T-helper 1 cell (primary cell): ENCODE measurements at places on chromosomes 7 and 10.

- DNase-seq: no peak
Measured at GRCh38 chr10:49749556-49750491, 12.3 kb downstream of the OGDHL start.

DNA sequence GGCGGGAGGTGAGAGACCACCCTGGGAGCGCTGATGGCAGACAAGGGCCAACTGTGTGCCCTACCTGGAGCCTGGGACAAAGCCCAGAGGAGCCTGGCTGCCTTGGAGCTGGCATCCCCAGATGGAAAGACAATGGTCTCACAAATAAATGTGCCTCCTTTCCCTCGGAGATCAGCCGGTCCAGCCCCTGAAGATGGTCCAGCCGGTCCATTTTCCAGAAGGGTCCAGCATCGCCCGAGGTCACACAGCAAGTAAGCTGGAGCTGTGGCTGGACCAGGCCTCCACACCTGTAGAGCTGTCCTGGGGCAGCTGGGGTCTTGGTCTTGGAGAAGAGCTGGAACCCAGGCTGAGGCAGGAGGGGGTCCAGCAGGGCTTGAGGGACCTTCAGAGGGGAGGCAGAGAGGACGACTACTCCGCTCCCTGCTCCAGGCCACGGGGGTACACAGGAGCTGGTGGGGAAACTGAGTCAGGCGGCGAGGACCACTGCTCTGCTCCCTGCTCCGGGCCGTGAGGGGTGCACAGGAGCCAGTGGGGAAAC lies 3.6 kb downstream of the ELFN1 start:
- no peak for DNase-seq

GRCh38 chr10:13253726-13254125 lies 19.6 kb upstream of the UCMA start:
- no peak for DNase-seq

DNA sequence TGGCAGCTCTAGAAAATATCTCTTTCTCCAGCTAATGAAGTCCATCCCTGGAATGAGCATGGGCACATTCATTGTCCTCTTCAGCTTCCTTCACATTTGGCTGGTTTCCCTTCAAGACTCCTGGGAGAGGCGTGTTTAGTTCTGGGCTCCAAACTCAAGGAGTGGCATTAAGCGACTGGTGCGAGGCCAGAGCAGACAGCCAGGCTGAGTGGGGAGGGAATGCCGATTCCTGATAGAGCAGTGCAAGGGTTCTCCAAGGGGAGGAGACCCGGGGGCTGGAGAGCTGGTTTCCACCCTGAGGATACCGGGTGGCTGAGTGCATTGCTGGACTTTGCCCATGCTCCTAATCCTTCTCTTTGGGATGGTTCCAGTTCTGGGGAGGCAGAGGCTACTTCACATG lies 372.1 kb downstream of the RPS24 start:
- no peak for DNase-seq

DNA sequence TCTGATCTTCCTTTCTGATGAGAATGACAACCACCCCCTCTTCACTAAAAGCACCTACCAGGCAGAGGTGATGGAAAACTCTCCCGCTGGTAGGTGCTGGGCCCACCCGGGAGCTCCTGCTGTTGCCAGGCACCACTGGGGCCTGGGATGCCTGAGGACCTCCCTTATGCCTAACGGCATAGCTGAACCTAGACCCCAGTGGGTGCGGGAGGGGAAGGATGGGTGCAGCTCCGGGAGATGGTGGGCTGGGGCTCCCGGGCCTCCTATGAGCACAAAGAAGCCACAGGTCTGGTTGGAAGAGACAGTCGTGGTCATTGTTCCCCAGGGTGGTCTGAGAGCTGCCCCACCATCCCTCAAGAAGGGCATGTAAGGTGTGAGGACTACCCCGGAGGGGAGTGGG lies 15.6 kb upstream of the VSIR start:
- DNase-seq: no peak

- no peak for DNase-seq
Measured at GRCh38 chr7:151248346-151249033, at the start of gene SMARCD3. SMARCD3 (minus strand) TSS chr7:151248694; CDS start chr7:151248562, 132 bp downstream.

DNA sequence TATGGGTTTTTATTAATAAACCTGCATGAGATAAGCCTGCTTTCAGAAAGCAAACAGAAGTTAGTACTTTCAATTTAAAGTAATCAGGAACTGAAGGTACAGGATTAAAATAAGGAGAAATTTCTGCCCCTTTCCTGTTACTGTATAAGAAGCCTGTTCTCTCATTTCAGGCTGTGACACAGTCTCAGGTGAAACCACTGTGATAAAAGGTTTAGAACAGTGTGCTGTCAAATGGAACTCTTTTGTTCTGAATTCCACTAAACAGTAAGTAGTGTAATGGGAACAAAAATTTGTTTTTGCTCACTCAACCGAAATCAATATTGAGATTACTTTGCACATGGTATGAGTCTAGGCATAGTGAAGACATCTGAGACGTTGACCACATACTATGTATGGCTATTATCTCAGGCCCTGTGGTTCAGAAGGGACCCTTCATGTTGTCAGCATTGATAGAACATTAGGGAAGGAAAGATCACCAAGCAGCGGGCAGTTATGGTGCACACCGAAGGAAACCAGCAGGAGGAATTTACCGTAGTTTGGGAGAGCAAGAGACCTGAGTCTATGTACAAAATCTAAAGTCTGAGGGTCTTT lies 14.9 kb downstream of the HEPACAM2 start:
- no peak for DNase-seq

GRCh38 chr7:353746-354325 lies 63.9 kb downstream of the FOXL3 start:
- DNase-seq: no peak

- no peak for DNase-seq
Measured at GRCh38 chr10:112353046-112353445, 20.9 kb upstream of the ACSL5 start.

- DNase-seq: no peak
Measured at GRCh38 chr7:121503730-121504129, 107.6 kb upstream of the FAM3C start.

GRCh38 chr10:86373251-86373650 lies 6.7 kb upstream of the GRID1 start:
- no peak for DNase-seq

GRCh38 chr7:129664029-129665012 lies 52.8 kb downstream of the NRF1 start:
- no peak for DNase-seq

GRCh38 chr10:97704341-97704740 lies 9.2 kb upstream of the MARVELD1 start:
- DNase-seq: no peak

DNA sequence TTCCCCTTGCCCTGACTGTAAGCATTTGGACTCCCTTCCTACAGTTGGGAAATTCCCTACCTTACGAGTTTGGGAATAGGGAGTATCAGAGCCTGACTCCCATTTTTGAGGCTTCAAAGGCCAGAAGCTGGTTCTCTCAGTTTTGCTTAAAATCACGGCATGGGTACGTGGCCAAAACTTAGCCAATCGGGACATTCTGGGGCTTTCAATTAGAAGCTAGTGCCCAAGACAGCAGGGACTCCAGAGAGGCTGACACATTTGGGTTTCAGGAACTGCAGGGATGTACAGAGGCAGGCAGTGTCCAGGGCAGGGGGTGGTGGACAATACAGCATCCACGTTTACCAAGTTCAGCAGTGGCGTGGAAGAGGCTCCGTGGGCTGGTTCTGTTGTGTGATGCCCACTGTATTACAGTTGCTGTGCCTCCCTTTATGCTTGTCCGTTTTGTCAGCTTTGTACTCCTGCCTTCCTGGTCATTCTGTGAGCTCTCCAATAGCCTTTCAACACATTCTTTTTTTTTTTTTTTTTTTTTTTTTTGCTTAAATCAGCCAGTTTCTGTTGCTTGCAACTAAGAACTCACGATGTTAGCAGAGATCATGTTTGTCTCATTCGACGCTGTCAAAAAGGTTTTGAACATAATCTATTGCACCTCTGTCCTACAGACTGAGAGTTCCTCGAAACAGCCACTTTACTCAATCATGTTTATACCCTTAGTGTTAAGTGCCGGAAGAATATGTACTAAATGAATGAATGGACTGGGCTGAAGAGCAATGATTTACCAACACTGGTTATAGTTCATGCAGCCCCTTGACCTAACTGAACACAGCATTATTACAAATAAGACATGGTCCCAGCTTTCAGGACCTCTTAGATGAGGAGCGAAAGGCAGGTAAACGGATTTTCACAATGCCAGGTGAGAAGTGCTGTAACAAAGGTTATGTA lies 1.1 kb downstream of the GGCT start:
- DNase-seq: no peak

DNA sequence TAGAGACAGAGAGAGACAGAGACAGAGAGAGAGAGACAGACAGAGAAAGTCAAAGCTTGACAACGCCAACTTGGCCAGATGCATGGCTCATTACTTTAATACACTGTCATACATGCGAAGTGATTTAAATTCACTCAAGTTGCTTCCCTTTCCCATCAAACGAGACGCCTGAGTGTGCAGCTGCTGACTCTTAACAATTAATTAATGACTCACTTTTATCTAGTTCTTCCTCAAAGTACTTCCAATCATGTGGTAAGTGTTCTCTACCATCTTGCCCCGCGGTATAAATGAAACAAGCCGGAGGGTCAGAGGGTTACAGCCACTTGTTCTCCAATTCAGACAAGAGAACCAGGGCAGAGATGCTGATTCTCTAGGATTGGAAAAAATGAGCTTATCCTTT lies 90.8 kb downstream of the SFMBT2 start:
- no peak for DNase-seq

DNA sequence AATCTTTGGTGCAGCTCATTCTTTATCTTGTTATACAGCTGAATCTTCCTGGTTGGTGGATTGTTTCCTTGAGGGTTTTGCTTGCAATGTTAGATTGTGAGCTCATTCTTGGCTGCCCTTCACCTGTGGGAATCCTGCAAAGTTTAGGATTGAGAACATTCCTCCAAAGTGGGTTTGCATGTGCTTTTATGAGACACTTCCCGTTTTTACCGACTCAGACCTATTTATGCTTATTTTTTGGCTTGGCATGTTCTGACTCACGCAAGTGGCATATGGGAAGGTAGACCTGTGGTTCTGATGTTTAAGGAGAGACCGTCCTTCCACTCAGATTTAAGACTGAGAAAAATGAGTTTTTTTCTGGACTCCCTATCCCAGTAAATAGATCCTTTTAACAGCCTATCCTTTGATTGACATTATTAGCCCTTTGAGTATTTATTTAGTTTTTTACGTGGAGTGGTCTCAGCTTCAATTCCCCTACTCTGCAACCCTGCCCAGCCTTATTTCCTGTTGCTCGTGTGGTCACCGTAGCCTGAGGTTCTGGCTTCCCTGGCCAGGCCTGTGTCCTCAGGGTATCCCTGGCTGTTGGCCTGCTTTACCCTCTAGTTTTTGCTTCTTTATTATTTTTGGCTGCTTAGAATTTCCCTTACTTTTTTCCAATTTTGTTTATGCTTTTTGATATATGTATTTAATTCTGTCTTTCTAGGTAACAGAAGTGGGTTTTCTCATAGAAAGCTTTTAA lies 13.4 kb upstream of the PRF1 start:
- no peak for DNase-seq

DNA sequence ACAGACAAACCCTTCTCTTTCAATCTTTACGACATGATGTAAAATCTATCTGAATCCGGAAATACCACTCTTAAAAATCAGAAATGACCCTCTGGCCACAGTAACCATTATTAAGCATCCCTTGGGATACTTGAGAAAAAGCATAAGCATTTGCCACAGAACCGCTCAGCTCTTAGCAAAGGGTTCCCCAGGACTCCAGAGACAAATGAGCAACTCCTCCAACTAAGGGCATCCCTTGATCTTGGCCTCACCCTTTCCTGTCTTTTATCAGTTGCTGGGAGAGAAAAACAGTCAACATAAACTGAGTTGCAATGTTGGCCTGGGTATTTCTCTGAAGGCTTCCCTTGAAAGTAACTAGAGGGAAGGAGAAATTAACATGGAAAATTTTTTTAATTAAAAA lies 3.5 kb downstream of the PDLIM1 start:
- DNase-seq: no peak

DNA sequence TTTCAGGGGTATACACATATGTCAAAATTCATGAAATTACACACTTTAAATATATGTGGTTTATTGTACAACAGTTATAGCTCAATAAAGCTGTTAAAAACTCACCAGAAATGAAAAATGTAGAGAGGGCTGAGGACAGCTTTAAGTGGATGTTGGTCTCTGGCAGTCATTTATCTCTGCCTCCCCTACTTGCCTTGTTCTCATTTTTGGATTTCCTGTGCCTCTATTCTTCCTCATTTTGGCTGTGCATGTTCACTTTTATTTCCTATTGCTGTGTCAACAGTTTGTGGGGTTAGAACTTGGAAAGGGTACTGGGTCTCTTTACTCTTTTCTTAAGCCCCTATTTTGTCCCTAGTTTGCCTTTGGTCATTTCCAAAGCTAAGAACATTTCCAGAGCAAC lies 18.6 kb upstream of the MEST start:
- DNase-seq: no peak

DNA sequence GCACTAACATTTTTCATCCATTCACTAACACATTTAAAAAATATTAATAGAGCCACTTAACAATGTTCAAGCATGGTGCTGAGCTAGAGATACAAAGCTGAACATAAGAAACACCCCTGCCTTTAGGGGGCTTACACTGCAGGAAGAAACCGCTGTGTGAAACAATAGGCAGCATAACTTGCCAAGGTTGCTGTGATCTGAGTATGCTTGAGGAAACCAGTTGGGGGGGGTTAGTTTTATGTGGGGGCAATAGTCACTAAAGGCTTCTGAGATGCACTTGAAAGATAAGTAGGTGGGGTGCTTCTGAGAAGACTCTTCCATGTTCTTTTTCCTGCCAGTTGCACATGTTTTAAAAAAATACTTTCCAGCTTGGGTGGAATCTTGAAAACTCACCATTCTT lies 2.8 kb downstream of the RBM17 start:
- no peak for DNase-seq

- peak; percentile 13 for DNase-seq
Measured at GRCh38 chr7:74452748-74453321, 871 bp upstream of the GTF2IRD1 start.

GRCh38 chr10:34985823-34986222 lies 104.3 kb downstream of the CUL2 start:
- no peak for DNase-seq
